Retina (tissue), 1 donor: ENCODE measurements at places on chromosomes 3 and 15.

DNA sequence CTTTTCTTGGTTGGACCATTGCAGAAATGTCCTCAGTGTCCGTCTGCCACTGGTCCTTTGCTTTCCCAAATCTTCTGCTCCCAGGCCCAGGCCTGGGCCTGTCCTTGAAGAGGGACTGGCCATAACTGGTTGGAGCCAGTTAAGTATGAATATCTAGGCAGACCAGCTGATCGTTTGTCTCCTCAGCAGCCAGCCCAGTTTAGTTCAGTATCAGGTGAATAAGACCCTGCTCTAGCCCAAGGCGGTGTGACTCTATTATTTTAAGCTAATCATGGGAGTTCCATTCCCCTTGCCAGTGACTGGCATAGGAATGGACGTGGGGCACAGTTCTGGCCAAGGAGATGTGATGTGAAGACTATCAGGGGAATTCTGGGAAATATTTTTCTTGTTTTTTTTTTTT, 73.9 kb upstream of the RASGRF1 start:
- no peak for DNase-seq

DNA sequence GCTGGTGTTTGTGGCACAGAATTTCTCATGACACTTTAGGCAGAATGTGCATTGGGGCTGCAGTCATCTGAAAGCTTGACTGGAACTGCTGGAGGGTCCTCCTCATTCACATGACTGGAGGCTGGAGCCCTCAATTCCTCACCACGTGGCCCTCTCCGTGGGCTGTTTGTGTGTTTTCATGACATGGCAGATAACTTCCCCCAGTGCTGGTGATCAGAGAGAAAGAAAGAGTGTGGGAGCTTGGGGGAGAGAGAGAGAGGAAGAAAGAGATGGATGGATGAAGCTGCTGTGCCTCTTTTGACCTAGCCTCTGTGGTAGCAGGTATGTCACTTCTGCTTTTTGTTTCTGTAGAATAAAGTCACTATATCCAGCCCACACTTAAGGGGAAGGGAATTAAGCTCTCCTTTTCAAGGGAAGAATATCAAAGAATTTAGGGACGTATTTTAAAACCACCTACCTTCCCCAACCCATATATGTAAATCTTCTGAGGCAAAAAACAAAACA, 169.6 kb upstream of the IL12A start:
- no peak for DNase-seq

GRCh38 chr3:10459954-10460754, 45.2 kb downstream of the ATP2B2 start:
- DNase-seq = peak; percentile 54

GRCh38 chr3:20406611-20407011, 220.6 kb upstream of the SGO1 start:
- DNase-seq = peak; percentile 56

DNA sequence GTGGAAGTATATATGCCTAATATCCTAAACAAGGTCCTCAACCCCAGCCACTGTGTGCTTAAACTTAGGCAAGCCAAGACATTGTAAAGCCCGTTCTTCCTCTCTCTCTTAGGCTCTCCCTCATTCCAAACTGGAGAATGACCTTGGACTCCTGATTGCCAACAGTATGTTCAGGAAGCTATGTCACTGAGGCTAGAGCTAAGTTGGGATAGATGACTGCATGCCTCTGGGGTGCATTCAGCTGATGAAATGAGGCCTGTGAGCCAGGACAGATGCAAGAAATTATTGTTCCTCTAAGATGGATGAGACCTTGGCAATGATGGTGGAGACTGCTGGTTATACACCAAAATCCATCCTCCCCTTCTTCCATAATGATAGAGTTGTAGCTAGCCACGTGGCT, 27.9 kb upstream of the TBC1D21 start:
- DNase-seq = no peak

DNA sequence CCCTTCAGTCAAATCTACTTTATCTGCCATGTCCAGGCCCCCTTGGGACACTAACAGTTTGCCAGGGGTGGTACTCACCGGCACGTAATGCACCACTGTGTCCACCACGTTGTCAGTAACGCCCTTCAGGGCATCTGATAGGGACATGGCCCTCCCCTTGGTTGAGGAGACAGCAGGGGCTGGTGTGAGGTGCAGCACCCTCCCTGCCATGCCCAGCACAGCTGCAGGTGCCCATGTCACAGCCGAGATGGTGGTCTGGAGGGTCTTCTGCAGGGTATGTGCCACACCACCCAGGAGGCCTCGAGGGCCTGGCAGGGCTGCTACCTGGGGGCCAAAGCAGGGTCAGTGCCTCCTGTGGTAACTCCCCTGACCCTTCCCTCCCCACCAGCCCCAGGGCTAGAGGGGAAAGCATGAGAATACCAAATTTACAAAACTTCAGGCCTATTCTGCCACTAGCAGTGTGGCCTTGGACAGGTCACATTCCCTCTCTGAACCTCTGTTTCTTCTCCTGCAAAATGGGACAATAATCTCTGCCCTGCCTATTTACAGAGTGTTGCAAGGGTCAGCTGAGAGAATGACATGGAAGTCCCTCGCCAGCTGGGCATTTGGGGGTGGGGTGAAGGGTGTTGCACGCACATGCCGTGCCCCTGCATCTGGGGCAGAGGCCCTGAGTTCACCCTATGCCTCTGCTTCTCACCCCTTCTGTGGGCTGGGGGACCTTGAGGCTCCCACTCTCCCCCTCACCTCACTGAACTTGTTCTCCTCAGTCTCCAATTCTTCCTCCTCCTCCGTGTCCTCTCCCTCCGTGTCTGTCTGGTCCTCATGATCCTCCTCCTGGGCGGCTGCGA, 11.8 kb upstream of the KIF7 start:
- DNase-seq = no peak

GRCh38 chr3:99808163-99808794, 9.4 kb upstream of the CMSS1 start:
- DNase-seq = peak; percentile 57

DNA sequence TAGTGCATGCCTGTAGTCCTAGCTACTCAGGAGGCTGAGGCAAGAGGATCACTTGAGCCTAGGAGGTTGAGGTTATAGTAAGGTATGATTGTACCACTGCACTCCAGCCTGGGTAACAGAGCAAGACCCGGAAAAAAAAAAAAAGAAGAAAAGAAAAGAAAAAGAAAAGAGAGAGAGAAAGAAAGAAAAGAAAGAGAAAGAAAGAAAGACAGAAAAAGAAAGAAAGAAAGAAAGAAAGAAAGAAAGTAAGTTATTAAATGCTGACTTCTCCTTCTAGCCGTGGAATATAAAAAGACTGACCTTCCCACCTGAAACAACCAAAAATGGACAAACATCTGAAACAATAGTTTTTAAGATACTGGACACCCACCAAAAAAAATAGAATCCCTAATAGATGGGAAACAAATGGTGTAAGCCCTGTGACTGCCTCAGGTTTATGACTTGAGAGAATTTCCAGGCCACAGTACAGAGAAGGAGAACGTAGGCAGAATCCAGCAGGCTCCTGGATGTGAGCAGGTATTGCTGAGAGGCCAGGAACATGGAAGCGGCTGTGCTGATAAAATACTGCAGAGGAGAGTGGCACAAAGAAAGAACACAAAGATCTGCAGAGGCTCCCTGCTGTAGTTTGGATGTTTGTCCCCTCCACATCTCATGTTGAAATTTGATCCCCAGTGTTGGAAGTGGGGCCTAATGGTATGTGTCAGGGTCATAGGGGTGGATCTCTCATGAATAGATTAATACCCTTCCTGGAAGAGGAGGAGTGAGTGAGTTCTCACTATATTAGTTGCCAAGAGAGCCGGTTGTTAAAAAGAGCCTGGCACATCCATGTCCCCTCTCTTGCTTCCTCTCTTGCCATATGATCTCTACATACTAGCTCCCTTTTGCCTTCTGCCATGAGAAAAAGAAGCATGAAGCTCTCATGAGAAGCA, 41.8 kb upstream of the PRSS50 start:
- no peak for DNase-seq

DNA sequence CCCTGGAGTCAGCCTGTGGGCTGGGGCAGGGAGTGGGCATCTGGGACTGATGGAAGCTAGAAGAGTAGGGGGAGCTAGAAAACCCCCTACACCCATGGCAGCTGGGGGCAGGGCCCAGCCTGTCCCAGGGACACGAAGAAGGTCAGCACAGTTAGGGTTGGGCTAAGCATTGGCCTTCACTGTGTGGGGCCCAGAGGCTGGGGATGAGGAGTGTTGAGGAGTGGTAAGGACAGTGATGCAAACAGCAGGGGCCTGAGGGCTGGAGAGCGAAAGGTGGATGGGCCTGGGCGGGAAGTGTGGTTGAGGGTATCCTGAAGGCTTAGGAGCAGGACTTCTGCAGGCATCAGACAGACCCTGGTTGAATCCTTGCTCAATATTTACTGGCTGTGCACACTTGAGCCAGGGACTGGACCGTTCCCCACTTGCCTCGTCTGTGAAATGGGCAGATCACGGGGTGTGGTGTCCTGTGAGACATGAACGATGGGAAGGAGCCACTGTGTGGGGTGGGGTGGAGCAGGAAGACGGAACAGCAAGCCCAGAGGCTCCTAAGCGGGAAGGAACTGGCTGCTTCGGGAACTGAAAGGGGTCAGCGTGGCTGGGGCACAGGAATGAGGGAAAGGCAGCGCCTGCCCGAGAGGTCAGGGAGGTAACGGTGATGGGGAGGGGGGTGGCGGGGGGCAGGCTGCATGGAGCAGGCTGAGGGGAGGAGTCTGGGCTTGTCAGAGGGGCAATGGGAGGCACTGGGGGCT, 7.3 kb downstream of the PRKCD start:
- peak; percentile 25 for DNase-seq

DNA sequence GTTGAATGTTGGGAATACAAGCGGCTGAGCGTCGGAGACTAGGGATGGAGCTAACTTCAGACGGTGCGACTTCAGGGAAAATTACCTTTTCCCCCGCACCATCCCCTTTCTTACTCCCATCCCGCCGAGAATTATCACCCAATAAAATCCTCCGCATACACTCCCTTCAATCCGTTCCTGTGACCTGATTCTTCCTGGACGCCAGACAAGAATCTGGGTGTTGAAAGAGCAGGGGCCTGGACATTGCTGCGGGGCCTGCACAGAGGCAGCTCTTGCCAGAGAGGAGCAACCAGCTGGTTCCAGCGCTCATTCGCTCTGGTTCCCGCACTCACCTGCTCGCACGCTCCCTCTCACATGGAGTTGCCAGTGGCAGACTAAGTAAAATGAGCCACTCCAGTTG, 241.9 kb downstream of the ALCAM start:
- DNase-seq = no peak

- DNase-seq = no peak
Observed at GRCh38 chr3:71805199-71805598, 20.3 kb upstream of the PROK2 start.

DNA sequence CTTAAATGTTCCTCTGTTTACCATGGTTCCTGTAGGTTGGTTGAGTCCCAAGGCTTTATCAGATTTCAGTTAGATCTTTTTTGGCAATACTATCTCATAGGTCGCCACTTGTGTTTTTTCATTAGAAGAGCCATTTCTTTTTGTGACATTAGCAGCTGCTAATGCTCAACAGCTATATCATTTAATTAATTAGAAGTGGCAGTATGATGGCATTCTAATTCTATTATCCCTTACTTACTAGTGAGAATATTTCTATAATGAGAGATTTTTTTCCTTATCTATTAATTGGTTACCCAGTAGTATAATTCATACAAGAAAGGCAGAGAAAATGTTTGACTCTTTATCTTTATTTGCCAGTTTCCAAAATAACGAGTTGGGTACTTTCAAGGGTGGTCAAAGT, 25.2 kb downstream of the FRMD4B start:
- DNase-seq = no peak

DNA sequence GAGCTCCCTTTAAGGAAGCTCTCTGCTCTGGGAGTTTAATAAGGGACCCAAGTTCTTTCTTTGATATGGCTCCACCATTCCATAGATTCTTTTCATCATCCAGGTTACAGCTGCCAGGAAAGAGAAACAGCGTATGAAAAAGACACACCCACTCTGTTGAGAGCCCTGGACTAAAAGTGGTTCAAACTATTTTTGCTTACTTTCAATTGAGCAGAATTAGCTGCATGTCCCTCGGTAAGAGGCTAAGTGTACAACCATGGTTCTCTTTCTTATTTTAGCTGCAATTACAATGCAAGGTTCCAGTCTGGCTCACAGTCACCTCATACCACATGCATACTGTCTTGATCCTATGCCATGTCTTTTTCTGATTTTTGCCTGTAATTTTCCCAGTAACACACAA, 1288.3 kb downstream of the NSUN3 start:
- no peak for DNase-seq

- DNase-seq = peak; percentile 30
Observed at GRCh38 chr15:88231909-88232644, 24.5 kb downstream of the NTRK3 start.

GRCh38 chr3:134132961-134133360, 103.2 kb upstream of the SLCO2A1 start:
- no peak for DNase-seq

GRCh38 chr3:177887475-177887874, 648.8 kb upstream of the KCNMB2 start:
- no peak for DNase-seq

- DNase-seq = no peak
Observed at GRCh38 chr15:53709821-53710220, 49.6 kb downstream of the WDR72 start.

DNA sequence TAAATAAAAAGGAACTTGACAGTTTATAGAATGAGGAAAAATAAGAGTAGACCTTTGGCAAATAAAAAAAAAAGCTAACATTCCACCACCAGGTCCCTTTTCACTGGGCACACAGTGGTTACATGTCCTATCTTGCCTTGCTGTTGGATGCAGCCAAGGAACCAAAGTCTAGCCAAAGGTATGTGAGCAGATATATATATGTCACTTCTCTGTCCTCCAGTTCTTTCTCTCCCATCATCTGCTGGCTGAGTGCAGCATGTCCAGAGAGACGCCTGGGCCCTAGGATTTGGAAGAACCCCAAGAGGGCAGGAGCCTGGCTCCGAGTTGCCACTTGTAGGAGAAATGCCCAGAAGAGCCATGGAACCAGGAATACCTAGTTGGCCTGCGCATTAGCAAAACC, 104.7 kb downstream of the SERPINI1 start:
- no peak for DNase-seq

DNA sequence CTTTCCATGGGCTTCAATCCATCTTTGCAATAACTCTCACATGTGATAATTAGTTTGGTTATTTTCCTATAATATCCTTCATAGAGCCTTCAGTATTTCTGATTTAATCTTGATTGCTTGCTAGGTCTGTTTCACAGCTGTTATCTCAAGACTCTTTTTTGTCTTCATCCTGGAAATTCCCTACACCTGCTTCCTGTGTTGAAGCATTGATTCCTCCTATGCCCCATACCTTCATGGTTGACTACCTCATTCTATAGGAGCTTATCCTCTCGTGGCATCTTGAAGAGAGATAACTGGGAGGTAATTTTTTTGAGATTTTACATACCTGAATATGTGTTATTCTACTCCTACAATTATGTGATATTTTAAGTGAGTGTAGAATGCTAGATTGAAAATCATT, 26.7 kb downstream of the PIK3CA start:
- DNase-seq = no peak

DNA sequence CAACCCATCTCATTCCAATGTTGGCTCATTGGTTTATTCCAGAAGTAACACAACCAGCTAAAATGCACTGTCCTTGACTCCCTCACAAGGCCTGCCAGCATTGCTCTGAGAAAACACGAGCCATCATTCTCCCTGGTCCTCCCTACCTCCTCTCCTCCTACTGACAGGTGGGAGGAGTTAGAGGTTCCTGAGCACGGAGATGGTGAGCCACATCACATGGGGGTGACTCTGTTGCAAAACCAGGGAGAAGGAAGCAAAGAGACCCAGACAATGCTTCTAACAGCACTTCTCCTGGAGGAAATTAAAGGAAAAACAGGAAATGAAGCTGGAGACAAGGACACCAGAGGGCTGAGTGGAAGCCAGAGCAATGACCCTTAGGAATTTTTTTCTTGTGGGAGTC, 667.4 kb downstream of the NTRK3 start:
- no peak for DNase-seq

GRCh38 chr15:63246691-63247469, 30.5 kb upstream of the APH1B start:
- no peak for DNase-seq
